ENCODE measurements at places on chromosomes 6 and 20. TPM values are rescaled to one million over a fixed set of nuclear protein-coding genes. Genes with fewer than 3 reads are reported as not detected.

The SAMD5 gene
- 11.8 TPM for total RNA-seq

The PRPH2 gene
- 0.35 TPM for total RNA-seq

The IL17A gene
- total RNA-seq, result not detected

The ZSCAN31 gene
- total RNA-seq, result 7.0 TPM

The BLCAP gene
- 103 TPM for total RNA-seq

The GCNT2 gene
- 9.8 TPM for total RNA-seq

The ADGRF1 gene
- total RNA-seq, result 1.7 TPM

The UBE2V1 gene
- 77.1 TPM for total RNA-seq

The CDH26 gene
- total RNA-seq, result 0.27 TPM

The SLC12A5 gene
- total RNA-seq, result not detected

The PHACTR2 gene
- 46.9 TPM for total RNA-seq

The RNF144B gene
- total RNA-seq, result 4.4 TPM

DNA sequence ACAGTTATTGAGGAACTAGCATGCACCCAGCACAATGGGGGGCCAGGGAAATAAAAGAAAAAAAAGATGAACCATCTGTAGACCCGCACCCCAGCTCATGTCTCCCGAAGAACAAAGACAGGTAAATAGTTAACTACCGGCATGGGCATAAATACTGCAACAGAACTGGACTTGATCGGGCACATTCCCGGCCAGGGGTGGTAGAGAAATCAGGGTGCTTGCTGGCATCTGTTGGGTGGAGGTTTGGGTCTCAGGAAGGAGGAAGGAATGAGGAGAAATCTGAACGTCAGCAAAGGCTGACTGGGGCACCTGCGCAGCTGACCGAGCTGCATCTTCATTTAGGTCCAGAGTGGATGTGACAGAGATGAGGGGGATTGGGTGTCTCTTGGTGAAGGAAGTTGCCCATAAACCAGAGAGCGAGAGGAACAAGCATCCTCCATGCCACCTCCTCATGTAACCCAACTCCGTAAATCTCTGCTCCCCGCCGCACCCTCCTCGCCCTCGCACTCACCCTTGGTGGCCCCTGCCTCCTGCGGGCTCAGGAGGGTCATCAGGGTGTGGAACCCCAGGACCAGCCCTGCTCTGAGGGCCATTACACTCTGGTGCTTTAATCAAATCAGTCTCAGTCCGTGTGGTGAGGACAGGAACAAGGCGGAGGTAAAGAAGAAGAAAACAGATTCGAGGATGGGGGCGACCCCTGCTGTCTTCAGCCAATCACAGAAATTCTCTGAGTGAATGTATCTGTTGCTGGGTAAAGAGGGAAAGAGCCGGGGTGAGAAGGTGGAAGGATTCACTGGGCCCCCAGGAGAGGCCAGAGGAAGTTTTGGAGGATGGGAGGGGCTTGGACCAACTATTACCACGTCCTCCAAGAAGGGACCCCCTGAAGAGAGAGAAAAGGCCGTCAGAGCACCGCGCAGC is at the start of gene HLA-DOA:
HLA-DOA (minus strand) TSS at position 648 of the 918 bp plus-strand sequence.
- no peak for DNase-seq

DNA sequence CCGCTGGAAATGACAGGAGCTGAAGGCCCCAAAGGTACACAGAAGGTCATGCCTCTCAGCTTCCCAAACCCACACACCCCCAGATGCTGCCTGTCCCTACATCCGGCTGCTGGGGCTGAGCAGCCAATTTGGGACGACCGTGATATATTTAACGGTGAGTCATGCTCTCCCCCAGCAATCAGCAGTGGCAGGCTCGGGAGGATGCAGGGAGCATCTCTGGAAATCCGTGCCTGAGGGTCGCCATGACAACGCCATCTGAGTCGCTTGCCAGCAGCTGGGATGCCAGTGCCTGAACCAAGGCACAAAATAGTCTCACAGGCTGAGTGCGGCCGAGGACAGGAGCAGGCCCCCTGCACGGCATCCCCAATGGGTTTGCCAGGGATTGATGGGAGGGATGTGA is 57.9 kb downstream of the KCNB1 start:
- DNase-seq, result no peak

GRCh38 chr6:125791151-125791819 is 525 bp downstream of the NCOA7 start:
- peak; percentile 56 for DNase-seq

GRCh38 chr20:51759769-51760510 is 8.2 kb downstream of the ATP9A start:
- no peak for DNase-seq

GRCh38 chr20:35871259-35871771 is 83.0 kb downstream of the SCAND1 start:
- DNase-seq, result peak; percentile 22

DNA sequence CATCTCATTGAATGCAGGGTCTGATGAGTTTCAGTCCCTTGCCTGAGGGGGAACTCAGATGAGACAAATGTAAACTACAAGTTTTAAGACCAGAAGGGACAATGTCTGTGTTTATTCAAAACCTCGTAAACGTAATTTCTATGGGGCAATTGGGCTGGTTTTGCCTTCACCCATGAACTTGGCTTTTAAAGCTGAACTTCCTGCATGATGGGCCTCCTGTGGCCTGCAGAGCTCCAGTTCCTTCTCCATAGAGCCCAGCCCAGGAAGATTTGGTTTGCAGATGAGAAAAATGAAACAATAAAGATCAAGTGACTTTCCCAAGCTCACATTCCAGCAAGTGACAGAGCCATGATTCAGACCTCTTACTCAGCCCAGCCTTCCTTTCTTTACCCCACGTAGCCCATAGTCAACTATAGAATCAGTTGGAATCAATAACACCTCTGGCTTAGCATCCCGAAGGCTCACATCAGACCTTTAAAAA is 612.3 kb downstream of the UTRN start:
- peak; percentile 28 for DNase-seq

- DNase-seq, result no peak
These were observed 23.9 kb downstream of the ZNF337 start for GRCh38 chr20:25672659-25673235.

GRCh38 chr20:6630514-6630913 is 137.0 kb upstream of the BMP2 start:
- no peak for DNase-seq

DNA sequence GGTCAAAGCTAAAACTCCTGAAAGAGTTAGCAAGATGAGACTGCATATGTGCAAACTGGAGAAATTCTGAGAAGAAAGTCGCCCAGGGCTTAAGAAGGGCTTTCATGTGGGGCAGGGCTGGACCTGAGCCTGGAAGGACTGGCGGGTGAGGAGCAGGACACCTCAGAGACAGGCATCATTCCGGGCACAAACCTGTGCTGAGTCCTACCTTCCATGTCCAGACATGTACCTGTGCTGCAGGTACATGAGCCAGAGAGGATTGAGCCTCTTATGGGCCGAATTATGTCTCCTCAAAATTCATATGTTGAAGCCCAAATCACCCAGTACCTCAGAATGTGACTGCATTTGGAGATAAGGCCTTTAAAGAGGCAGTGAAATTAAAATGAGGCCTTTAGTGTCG is 171.0 kb downstream of the QRSL1 start:
- DNase-seq, result no peak

DNA sequence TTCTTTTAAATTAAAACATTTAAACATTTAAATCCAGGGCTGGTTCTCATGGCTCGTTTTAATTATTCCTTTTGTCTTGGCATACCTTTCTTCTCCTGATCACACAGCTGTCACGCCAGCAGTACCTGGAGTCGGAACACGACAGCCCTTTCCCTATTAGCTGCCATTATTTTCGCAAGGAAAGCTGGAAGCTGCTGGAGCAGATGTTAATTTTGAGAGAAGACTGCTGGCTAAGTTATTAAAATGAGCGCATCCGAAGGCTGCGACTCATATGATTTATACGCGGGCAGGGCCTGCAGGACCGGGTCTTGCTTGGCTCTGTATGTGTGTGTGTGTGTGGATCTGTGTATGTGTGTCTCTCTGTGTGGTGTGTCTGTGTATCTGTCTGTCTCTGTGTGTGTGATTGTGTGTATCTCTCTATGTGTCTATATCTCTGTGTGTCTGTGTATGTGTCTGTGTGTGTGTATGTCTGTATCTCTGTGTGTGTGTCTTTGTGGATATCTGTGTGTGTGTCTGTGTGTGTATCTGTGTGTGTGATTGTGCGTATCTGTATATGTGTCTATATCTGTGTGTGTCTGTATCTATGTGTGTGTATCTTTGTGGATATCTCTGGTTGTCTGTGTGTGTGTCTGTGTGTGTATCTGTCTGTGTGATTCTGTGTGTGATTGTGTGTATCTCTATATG is 191.5 kb downstream of the CDH4 start:
- DNase-seq, result no peak

DNA sequence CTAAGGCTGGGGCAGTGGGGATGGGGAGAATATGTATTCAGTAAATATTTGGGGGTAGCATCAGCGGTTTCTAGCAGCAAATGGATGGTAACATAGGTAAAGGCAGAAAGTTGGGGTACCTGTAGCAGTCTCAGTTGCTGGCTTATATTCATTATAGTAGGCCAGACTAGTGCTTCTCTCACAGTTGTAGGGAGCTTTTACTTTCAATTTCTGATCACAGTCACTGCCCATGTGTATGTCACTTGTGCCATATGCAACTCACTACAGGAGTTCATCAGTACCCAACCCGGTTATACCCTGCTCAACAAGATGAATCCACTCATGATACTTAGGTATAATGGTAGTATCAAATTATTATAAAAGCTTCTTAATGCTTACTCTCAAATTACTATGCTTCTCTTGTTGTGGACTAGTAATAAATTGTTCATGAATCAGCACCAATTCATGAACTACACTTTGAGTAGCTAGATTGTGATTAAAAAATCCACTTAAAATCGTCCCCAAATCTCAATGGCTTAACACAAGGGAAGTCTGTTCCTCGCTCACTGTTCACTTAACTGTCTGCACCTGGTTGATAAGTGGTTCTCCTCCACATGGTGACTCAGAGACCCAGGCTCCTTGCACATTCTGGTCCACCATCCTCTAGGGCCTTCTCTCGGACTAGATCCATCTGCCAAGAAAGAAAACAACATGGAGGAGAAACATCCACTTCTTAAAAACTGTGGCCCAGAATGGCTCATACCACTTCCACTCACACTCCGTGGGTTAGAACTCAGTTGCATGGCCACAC is 31.3 kb upstream of the MYLIP start:
- no peak for DNase-seq
